Cortex of kidney (tissue), 1 donor: ENCODE measurements at places on chromosomes 7 and 10.

- no peak for DNase-seq
These were observed 393.4 kb upstream of the MKI67 start for GRCh38 chr10:128519581-128519980.

GRCh38 chr10:97006364-97006763, 174.3 kb downstream of the LCOR start:
- no peak for DNase-seq

DNA sequence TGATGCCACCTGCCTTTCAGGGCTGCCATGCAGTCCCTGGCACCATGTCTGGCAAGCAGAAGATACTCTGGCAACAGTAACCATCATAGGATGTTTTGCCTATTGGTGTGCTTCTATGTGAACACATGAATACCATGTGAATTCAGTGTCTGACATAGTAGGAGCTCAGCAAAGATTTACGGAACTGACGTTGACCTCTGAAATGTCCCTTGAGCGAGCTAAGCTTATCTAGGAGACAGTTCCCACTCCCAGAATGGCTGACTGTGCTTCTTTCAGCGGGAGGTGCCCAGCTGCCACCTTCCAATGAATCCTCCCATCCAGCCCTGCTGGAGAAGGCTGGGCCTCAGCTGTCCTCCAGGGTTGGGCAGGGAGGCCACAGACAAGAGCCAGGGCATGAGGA, 71.2 kb upstream of the LRRC18 start:
- DNase-seq: no peak

DNA sequence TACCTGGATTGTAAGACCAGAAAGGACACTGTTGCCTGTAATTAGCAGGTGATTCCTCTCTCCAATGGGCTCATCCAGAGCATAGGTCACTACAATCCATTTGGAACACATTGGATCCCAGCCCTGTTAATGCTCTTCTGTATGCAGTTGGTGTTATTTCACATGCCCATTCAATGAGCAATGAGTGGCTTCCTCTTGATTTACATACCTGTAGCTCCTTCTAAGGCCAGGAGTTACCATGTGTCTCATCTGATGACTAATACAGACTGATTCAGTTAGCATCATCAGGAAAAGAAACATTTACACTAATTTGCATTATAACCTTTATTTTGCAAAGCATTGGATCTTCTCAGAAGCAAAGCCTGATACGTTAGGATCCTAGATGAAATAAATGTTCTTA, 83.1 kb upstream of the NPVF start:
- DNase-seq: no peak

DNA sequence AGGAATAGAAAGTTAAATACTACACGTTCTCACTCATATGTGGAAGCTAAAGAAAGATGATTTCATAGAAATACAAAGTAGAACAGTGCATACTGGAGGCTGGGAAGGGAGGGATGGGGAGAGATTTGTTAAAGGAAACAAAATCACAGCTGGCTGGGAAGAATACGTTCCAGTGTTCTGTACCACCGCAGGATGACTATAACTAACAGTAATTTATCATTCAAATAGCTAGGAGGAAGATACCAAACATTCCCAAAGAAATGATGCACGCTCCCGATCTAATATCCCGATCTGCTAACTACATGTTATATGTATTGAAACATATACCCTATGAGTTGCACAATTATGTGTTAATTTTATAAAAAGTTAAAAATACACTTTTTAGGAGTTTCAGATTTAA, 162.3 kb downstream of the ZMYND11 start:
- no peak for DNase-seq
